Left renal cortex interstitium (tissue), 4 donors: ENCODE measurements at places on chromosomes 1 and 21.

DNA sequence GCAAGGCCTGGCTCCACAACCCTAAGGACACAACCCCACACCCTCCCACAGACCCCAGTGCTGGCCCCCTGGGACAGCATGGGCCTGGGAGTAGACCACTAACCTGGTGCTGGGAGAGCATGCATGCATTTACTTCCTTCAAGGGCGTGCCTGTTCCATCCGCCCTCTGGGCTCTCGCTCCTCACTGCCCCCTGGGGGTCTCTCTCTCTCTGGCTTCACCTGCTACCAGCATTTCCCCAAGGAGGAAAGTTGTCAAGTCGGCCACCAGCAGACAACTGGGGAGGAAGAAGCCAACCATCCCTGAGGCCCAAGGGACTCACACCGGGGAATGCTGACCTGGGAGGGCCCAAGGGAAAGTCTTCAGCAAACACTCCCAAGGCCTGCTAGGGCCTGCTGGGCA, 6.5 kb downstream of the LRP8 start:
- no peak for DNase-seq

DNA sequence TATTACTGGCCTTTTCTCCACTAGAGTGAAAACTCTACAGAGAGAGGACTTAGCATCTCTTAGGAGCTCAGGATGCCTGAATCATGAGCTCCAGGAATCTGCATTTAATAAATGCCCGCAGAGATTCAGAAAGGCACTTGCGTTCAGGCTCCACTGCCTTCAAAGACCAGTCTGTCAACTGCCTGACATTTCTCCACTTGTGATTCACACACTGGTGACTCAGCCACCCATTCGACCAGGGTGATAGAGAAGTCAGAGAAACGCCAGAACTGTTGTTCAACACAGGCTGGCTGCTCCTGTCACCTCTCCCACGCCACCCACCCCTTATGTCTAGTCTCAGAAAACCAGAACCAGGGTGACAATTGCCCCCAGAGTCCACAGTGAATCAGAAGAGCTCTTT, 26.9 kb upstream of the LBR start:
- DNase-seq = no peak

GRCh38 chr1:175188936-175189335, 3.6 kb downstream of the KIAA0040 start:
- no peak for DNase-seq

GRCh38 chr1:235942979-235943575, 76.4 kb upstream of the LYST start:
- no peak for DNase-seq

DNA sequence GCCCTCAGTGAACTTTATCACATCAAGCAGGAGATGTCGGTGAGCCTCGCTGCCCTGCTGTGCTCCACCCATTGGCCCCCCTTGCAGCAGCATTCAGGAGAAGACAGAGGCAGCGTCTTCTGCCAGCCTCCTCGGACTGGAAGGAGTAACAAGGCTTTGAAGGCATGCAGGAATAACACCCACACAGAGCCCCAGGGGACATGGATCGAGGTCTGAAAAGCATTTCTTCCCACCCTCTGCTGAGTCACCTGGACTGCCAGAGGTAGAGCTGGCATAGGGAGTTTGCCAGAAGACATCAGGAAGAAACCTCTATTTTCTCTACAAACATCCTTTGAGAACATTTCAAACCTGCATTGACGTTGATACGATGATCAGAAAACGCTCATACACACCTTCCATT, 42.9 kb downstream of the COL18A1 start:
- no peak for DNase-seq

DNA sequence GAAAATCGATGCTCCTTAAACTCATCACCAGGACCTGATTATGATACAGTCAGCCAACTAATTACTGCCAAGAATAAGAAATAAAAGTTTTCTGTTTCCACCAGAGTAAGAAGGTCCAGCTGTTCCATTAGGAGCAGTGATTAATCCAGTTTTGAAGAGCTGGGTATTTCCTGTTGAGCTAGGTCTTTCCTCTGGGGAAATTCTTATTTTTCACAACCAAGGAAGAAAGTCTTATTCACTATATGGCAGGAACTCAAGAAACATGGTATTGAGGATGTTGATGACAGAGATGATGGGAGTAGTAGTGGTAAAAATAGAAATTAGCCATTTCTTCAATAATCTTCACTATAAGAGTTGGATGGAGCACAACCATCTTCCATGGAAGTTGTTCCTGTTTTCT, 374.6 kb upstream of the RUNX1 start:
- DNase-seq = no peak

GRCh38 chr1:204828352-204828850, 42.3 kb upstream of the NFASC start:
- DNase-seq = peak; percentile 48

GRCh38 chr1:229028544-229028943, 242.4 kb upstream of the RAB4A start:
- DNase-seq = no peak

DNA sequence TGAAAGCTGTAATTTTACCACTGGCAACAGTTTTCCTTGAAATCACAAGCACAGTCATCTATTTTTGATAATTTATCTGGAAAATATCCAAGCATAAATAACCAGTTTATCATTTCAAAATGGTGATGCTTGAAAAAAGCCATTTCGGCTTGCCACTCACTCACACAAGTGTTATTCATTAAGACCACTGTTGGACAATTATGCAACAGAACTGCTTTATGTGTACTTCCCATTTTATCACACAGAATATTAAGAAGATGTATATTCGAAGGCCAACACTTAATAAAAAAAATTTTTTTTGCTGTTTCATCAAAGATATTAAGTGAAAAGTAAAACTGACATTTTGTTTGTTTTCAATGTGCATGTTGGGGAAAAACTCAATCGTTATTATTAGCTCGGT, 62.3 kb downstream of the EIF4G3 start:
- no peak for DNase-seq

GRCh38 chr1:243735457-243735856, 114.6 kb downstream of the AKT3 start:
- DNase-seq = no peak

DNA sequence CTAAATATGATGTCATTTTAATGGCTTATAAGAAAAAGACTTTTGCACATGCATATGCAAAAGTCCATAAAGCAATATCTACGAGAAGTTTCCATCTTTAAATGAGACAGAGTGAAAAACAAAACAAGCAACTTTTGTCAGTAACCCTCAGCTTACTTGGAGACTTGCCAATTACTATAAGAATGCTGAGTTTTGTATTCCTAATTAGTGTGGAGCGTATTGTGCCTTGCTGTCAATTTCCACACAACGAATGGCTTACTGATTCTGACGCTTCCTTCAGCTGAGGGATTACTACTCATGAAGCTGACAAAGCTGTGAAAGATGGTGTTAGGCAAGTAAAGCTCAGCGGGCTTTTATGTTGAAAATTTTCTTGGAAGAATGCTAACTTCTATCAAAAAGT, 440.4 kb upstream of the ADAMTS5 start:
- no peak for DNase-seq

DNA sequence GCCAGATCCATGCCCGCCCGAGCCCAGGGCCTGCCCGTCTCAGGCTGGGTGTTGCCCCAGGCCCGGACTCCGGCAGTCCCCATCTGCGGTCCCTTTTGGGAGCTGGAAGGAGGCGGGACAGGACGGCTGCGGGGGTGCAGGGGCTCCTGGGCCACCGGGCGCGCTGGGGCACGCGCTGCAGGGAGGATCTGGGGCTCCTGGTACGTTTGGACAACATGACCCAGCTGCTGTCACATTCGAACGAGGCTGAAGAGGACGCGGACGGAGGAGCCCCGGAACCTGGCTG, 6.6 kb upstream of the CALML6 start:
- no peak for DNase-seq

- DNase-seq = no peak
Measured at GRCh38 chr21:37463083-37463801, 96.7 kb downstream of the DYRK1A start.

GRCh38 chr1:86841116-86841515, 72.8 kb downstream of the SELENOF start:
- DNase-seq = no peak

GRCh38 chr1:28716336-28716735, 20.4 kb upstream of the YTHDF2 start:
- no peak for DNase-seq

- no peak for DNase-seq
Measured at GRCh38 chr1:2412773-2413494, 570 bp upstream of the PEX10 start.

DNA sequence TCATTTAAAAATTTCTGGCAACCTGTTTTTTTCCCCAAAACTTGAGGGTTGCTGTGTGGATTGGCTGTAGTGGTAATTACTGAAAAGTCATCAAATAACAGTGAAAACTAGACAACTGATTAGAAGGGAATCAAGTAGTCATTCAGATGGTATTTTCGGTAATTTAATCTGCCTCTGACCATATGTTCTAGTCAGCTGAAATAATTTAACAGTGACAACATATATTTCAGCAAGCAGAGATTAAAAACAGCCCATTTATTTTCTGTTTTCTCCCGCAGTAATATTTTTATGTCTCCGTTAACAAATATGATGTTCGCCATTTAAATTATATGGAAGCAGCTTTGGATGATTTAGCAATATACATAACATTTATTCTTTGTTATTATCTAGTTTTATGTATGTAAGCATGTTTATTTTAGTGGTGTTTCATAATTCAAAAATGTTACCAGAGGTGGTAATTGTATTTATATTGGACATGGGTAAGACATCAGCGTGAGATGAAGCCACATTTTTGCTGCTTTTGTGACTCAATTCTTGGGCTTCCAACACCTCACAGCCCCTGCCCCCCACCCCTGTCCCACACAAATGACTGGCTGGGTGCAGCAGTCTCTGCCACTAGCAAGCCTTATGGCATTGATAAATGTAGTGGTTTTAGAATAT, 104.4 kb downstream of the GALNT2 start:
- DNase-seq = no peak

GRCh38 chr1:69911301-69911801, 294.0 kb downstream of the LRRC40 start:
- DNase-seq = no peak

DNA sequence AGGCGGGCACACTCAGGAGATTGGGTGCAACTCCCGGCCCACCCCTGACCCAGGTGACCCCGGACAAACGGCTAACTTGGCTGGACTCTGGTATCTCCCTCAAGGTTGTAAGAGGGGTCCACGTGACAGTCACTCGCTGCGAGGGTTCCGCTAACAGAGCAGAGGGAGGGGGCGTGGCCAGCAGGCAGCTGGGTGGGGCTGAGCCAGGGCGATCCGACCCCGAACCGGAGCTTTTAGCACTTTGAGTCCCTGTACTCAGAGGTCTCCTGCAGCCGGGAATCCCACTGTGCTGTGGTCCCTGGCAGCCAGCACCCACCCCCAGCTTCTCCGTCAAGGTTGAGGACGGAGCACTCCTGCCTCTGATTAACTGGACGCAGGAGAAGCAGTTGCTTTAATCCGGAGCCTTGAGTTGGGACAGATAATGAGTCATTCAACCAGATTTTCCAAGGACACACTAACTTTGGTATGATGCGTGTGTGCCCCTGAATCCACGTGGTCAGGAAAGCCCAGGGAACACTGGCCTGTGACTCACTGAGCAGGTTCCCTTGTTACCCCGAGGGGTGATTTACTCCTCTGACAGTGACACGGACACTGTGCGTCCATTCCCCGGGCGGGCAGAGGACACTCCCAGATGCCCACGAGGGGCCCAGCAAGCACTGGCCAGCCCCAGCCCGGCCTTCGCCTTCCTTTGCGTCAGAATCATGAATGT, 16.8 kb downstream of the TRPM2 start:
- peak; percentile 31 for DNase-seq

DNA sequence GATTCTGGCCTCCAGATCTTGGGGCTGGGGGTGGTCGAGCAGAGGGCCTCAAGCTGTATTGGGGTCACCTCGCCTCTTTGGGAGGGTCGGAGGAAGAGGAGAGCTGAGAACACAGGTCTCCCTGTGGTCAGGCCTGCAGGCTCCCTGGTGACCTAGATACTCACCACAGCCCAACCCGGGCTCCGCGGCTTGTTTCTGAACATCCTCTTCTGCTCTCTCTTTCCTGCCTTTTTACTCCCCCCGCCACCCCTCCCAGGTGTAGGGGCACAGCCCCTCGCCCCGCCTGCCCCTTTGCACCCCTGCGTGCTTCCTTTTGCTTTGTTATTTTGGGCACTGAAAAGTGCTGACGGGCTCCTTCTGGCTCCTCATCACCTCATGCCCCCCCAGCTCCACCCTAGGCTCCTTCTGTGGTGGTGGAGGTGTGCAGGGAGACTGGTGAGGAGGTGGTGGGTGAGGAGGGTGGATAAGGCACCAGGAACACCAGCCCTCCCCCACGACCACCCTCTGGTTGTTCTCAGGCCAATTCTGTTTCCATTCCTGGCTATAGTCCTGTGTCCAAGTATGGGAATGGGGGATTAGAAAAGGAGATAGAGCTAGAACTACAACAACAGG, 10.6 kb upstream of the LINGO4 start:
- DNase-seq = no peak

- no peak for DNase-seq
Measured at GRCh38 chr1:215475796-215476481, 91.2 kb upstream of the KCTD3 start.

- DNase-seq = no peak
Measured at GRCh38 chr1:17929224-17929623, 174.1 kb downstream of the ACTL8 start.

DNA sequence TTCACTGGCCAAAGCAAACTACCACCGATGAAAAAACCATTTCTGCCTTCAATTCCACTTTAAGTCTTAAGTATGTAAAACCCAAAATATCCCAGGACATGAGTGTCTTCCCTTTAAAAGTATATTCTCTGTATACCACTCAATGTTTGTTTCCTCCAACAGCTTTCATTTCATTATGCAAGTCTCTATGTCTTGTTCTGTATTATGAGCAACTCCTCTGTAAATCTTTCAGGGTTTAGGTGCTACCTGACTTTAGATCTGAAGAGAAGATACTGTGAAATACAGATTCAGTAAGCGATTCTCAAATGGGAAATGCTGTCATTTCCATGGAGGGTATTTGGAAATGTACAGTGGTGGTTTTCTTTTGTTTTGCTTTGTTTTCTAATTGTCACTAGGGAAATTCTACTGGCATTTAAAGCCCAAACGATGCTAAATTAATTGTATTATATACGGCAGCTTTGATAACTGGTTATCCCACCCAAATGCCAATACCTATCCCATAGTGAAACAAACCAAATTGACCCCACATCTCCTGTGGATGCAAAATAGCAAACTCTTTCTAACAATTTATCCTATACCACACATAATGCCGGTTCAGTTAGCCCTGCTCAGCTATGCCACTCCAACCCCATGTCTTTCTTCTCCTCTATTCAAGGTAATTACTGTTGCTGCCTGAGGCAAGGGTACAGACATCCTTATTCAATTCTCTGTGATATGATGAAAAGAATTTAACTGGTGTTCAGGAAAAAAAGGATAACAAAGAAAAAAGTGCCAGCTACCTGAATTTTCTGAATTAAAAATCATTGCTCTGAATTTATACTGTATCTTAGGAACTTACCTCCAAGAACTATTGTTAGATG, 182.8 kb downstream of the EIF4G3 start:
- DNase-seq = no peak

DNA sequence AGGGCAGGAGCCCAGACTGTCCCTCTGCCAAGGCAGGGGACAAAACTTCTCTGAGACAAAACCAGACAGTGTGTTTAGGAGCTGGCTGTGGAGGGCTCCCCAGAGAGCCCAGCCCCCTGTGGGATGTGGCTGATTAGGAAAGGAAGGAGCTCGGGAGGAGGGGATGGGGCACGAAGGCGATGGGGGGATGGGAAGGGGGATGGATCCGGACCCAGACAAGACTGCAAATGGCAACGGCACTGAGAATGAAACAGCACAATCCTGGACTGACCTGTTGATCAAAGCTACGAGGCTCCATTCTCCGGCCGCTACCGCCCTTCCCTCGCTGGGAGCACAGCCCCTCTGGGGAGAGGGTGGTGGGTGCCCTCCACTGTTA, 33.1 kb downstream of the FOXO6 start:
- DNase-seq = no peak
